ENCODE measurements at places on chromosomes 3 and 15. TPM values are rescaled to one million over a fixed set of nuclear protein-coding genes. Genes with fewer than 3 reads are reported as not detected.

DNA sequence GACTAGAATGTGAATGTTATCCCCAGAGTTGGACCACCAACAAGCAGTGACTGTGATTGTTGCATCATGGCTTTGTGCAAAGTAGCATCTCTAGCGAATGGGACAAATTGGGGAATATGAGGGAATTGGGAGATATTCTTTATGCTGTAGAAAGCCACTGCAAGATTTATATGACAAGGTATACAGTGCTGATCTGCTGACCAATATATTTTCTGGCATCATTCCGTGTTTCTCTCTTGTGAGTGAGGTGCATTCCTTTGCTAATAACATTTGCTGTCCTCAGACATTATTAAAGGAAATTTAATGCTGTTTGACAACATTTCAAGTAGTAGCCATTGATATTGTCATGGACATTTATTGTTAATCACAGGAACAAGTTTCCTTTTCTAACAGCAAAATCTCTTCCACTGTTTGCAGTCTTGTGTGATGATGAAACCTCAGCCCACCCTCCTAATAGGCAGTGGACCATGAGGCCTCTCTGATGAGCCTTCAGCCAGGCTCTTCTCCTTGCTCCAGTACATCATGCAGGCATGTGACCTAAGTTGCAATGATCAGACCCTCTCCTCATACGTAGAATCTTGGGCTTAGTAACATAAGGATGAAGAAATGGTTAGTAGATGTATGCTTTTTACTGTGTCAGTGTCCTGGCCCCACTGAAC, 16.1 kb downstream of the CNTN4 start:
- H3K4me3 ChIP-seq = no peak overlapping the region
- no peak for DNase-seq
- no peaks in the 10 kb centered on the region for H3K36me3 ChIP-seq
- H3K4me1 ChIP-seq = no peaks in the 10 kb centered on the region

- H3K36me3 ChIP-seq = no peaks in the 10 kb centered on the region
- H3K27me3 ChIP-seq = no peaks in the 10 kb centered on the region
- H3K27ac ChIP-seq = no peak overlapping the region
- no peak overlapping the region for H3K4me3 ChIP-seq
- no peaks in the 10 kb centered on the region for H3K4me1 ChIP-seq
- no peak for DNase-seq
Observed at GRCh38 chr3:196989721-196990262, 21.2 kb upstream of the PIGZ start.

DNA sequence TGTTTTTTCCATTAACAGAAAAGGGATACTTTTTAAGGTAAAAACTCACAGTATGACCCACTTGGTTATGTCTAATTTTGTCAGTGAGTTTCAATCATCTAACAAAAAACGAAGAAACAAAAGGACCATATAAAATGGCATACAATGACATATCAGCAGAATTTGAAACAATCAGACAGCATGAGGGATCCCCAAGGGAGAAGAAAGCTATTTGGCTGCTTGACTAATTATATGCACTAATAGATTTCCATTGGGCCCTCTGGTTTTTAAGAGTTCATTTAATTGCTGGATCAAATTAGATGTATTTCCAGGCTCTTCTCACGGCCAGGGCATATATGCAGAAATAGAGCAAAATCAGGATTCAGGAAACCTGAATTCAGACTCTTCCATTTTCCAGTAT, 376.4 kb upstream of the GBE1 start:
- no peak overlapping the region for H3K27ac ChIP-seq
- H3K36me3 ChIP-seq = no peaks in the 10 kb centered on the region
- DNase-seq = no peak
- no peaks in the 10 kb centered on the region for H3K27me3 ChIP-seq
- no peak overlapping the region for H3K4me3 ChIP-seq

DNA sequence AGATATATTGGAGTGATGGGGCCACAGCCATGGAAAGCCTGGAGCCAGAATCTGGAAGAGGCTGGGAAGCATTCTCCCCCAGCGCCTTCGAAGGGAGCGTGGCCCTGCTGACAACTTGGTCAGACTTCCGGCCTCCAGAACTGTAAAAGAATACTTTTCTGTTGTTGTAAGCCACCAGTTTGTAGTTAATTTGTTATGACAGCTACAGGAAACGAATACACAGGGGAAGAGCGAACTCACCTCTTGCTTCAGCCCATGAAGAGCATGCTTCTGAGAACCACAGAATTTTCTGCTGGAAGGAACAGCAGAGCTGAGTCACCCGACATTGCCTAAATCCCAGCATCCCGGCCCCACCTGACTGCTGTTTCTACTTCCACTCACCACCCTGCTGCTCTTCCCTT, 501.7 kb downstream of the SHQ1 start:
- H3K36me3 ChIP-seq = no peaks in the 10 kb centered on the region
- H3K4me1 ChIP-seq = peaks cover 43% of the 10 kb centered on the region
- H3K27ac ChIP-seq = peak overlapping the region; percentile 38
- no peaks in the 10 kb centered on the region for H3K27me3 ChIP-seq
- DNase-seq = no peak

DNA sequence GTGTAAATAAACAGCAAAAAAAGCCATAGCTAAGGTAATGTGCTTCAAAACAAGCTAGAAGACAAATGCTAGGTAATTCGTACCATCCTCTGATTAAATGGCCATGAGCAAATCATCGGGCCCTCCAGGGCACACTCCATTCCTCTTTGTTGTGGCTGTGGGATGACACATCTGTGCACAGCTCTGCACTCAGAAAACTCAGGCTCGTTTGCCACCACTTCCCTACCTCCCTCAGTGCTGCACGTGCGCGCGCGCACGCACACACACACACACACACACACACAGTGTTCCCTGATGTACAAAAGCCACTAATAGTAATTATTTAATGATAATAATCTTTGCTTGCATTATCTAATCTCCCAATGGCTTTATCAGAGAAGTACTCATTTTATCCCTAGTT, 336.6 kb downstream of the FEZF2 start:
- no peak overlapping the region for H3K27ac ChIP-seq
- H3K4me3 ChIP-seq = no peak overlapping the region
- no peaks in the 10 kb centered on the region for H3K27me3 ChIP-seq
- no peaks in the 10 kb centered on the region for H3K36me3 ChIP-seq
- DNase-seq = no peak

GRCh38 chr3:5699811-5700210, 512.3 kb downstream of the EDEM1 start:
- H3K27ac ChIP-seq = no peak overlapping the region
- no peak for DNase-seq
- H3K4me3 ChIP-seq = no peak overlapping the region
- no peaks in the 10 kb centered on the region for H3K4me1 ChIP-seq

DNA sequence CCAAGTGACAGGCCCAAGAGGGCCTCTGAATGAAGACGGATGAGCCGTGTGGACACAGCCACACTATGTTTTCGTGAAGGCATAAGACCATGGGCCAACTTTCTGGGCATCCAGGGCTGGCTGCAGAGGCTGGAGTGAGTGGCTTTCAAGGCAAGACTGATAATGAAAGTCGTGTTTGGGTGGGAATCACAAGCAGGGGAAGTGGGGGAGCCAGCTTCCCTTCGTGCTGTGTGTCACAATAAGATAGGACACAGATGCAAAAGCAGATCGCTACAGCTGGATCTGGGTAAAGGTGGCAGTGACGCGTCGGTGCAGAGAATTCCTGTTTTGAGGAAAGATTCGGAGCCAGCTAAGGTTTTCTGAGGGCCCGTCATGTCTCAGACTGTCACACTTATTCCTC, 309.8 kb upstream of the CTDSPL start:
- H3K4me1 ChIP-seq = no peaks in the 10 kb centered on the region
- H3K27ac ChIP-seq = no peak overlapping the region
- H3K27me3 ChIP-seq = no peaks in the 10 kb centered on the region
- no peak for DNase-seq

- H3K27ac ChIP-seq = no peak overlapping the region
- no peaks in the 10 kb centered on the region for H3K4me1 ChIP-seq
- peaks cover 63% of the 10 kb centered on the region for H3K36me3 ChIP-seq
- no peak for DNase-seq
- H3K27me3 ChIP-seq = no peaks in the 10 kb centered on the region
- H3K4me3 ChIP-seq = no peak overlapping the region
Observed at GRCh38 chr3:52849656-52850055, 14.8 kb upstream of the MUSTN1 start.

DNA sequence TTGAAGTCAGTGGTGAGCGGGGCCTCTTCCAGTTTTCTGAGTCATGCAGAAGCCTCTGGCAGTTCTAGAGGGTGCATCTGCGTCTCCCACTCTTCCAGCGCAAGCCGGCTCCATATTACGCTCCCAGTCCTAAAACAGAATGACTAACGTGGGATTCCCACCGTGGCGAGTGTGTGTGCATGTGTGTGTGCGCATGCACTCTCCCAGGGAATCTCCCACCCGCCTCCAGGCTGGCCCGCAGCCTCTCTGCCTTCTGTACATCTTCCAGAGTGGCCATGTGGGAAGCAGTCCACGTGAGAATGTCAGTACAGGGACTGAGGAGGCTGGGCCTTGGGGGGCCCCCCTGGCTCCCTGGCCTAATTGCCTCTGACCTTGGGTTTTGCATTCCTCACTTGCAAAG, 87.7 kb downstream of the LSM3 start:
- H3K36me3 ChIP-seq = no peaks in the 10 kb centered on the region
- no peak for DNase-seq
- no peak overlapping the region for H3K4me3 ChIP-seq
- H3K27me3 ChIP-seq = no peaks in the 10 kb centered on the region

- DNase-seq = no peak
- H3K4me1 ChIP-seq = peaks cover 63% of the 10 kb centered on the region
- no peaks in the 10 kb centered on the region for H3K27me3 ChIP-seq
Observed at GRCh38 chr3:128727996-128728395, 2.0 kb downstream of the RAB7A start.

The CCR1 gene
- total RNA-seq = 0.35 TPM

The NPRL2 gene
- 52.2 TPM for total RNA-seq

The IL20RB gene
- total RNA-seq = 2.0 TPM

The MCF2L2 gene
- total RNA-seq = 5.7 TPM

The KCNAB1 gene
- total RNA-seq = not detected

The SEMA3G gene
- total RNA-seq = 1.9 TPM

Measured in T-cell (primary cell).